ENCODE measurements at places on chromosomes 7 and 10. TPM values are rescaled to one million over a fixed set of nuclear protein-coding genes. Genes with fewer than 3 reads are reported as not detected.

The ATOH7 gene
- total RNA-seq = 1.8 TPM

The ACSL5 gene
- total RNA-seq = not detected

The NEBL gene
- 9.5 TPM for total RNA-seq

The RBAK gene
- 15.1 TPM for total RNA-seq

The RAMP3 gene
- 0.35 TPM for total RNA-seq

All from GM23338 (cell line).